ENCODE measurements at places on chromosomes 13 and 19.

- DNase-seq, result no peak
These were observed 1.9 kb upstream of the PLPPR3 start for GRCh38 chr19:823565-824121.

- DNase-seq, result no peak
These were observed 8.3 kb downstream of the TEX29 start for GRCh38 chr13:111328574-111329410.

GRCh38 chr13:91162180-91162579, 185.3 kb upstream of the MIR17HG start:
- DNase-seq, result no peak

GRCh38 chr13:94192431-94192975, 287.0 kb downstream of the DCT start:
- no peak for DNase-seq

GRCh38 chr19:48186015-48186414, 15.5 kb downstream of the ZSWIM9 start:
- peak; percentile 47 for DNase-seq

DNA sequence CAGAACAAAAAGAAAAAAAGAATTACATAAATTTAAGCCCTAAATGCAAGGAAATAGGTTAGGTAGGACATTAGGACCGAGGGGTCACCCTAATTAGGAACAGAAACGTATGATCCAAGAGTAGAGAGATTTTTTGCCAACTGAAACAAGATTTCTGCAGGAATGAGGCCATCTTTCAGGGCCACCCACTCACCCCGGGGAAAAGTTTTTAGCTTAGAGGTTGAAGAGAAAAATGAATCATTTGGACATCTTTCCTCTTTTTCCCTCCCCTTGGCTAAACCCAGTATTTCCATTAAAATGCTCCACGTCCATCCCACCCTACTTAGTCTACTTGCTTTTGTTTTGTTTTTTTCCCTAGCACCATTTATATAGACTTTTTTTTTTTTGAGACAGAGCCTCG, 10.6 kb upstream of the PNMA8A start:
- DNase-seq, result no peak

DNA sequence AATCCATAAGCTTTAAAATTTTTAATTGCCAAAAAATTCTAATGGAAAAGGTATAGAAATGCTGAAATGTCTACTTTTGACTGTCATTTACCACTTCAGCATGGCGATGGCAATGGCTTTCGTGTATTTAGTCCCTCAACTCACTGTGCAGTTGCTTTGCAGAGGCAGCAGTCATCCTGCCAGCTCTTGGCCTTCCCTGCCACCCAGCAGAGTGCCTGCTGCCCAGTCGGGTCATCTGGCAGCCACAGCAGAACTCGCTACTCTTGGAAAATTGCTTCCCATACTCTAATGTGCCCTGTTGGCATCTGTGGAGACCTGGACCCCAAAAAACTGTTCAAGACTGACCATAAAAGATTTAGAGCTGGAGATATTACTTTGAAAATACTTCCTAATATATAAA, 383.2 kb downstream of the UQCRFS1 start:
- no peak for DNase-seq

DNA sequence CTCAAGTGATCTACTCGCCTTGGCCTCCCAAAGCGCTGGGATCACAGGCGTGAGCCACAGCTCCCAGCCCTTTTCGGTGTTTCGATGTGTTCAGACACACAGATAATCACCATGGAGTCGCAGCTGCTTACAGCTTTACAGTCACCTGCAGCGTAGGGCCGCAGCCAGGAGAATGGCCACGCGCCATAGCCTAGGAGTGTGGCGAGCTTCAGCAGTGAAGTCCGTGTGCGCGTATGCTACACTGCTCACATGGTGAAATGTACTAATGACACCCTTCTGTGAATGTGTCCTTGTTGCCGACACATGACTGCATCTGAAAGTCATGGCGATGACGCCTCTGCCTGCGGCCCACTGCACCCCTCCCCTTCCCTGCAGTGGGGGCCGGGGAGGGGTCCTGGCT, 23.6 kb downstream of the AP3D1 start:
- DNase-seq, result no peak

- DNase-seq, result no peak
These were observed 56.1 kb upstream of the F7 start for GRCh38 chr13:113049521-113049941.

GRCh38 chr13:113968463-113969310, 5.2 kb downstream of the C13orf46 start:
- no peak for DNase-seq

DNA sequence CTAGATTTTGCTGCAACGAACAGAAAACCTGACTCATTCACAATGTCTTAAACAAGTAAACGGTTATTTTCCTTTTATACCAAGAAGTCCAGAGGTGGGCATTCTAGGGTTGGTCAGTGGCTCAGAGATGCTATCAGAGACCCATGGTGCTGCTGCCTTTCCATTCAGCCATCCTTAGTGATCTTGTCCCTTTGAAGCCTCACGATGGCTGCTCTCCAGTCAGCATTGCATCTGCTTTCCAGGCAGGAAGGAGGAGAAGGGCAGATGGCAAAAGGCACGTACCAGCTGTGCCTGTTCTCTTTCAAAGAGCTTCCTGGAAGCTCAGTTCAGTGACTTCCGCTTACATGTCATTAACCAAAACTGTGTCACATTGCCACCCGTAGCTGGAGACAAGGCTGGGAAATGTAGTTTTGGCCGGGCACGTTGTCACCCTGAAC, 30.1 kb downstream of the WDFY2 start:
- peak; percentile 29 for DNase-seq

DNA sequence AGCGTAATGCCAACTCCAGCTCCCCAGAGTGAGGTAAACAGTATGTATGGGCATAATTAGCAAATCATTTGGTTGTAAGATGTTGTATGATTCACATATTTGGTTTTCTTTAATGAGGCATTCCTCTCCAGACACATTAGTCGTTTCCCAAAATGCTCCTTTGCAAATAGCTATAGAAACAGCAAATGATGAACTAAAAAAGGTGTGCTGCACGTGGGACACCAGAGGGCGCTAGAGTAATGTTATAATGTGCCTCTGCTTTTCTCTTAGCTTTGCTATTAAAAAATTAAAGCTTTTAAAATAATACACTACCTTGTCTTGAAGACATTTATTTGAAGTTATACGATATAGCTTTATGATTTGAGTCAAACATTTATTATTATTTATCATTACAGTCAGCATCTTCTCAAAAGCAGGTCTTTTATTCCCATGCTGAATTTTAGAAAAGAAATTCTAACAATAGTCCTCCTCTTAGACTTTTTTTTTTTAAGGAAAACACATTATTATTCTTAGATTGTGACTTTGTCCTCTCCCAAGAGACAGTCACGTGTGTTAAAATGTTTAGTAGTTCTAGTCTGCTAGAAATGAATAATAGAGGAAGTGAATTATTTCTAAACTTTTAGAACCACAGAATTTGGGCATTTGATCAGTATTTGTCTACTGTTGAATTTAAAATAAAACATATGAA, 121.6 kb upstream of the FRY start:
- DNase-seq, result peak; percentile 30

GRCh38 chr13:47835470-47836228, 165.4 kb downstream of the SUCLA2 start:
- DNase-seq, result no peak

DNA sequence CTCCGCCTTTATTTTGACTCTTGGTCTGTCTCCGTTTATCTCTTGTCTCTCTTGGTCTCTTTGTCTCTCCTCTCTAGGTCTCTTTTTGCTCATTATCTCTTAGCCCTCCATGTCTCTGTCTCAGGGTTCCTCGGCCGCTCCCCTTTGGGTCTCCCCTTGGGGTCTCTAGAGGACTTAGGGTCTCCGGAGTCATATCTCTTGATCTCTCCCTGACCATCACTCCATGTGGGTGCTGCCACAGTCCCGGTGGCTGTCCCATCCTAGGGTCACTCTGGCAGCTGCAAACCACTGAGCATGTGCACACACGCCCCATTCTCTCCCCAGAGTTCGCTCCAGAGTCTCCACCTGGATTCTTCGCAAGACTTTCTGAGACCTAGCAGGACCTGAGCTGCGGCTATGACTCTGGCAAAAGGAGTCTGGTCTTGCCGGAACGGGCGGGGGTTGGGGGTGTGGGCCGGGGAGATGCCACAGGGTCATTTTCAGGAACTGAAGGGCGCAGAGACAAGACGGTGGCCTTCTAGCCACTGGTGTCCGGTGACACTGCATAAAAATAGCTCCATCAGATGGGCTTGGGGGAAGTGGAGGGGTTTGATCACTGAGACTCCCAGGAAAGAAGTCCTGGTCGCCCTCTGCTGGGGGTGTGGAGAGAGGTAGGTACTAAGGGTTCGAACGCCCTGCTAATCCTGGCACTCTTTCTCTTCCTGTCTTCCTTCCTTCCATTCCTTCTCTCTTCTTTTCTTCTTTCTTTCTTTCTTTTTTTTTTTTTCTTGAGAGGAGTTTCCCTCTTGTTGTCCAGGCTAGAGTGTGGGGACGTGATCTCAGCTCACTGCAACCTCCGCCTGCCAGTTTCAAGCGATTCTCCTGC, 1.2 kb upstream of the KCNA7 start:
- no peak for DNase-seq

- DNase-seq, result no peak
These were observed 600.6 kb downstream of the SLITRK1 start for GRCh38 chr13:83281654-83282053.

DNA sequence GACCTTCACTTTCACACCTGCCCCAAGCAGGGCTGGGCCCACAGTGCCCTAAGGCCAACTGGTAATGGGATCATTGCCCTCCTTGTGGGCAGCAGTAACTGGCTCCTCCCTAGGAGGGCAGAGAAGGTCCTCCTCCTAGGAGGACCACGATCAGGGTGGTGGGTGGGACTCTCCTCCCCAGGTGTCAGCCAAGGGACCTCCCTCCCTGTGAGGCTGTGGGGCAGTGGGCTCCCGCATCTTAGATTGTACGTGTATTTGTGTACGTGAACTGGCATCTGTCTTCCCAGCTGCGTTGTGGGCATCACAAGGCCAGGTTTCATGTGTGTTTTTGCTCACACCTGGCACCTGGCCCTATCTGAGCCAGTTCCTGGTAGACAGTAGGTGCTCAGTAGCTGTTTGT, 111.8 kb downstream of the SOX1 start:
- no peak for DNase-seq

GRCh38 chr19:45423589-45424190, at the start of gene ERCC1:
Gene ERCC1, minus strand, starts transcription at chr19:45423917. Its CDS starts 543 bp downstream, at chr19:45423374.
- peak; percentile 95 for DNase-seq

GRCh38 chr13:74102691-74103090, 31.5 kb downstream of the KLF12 start:
- DNase-seq, result no peak

DNA sequence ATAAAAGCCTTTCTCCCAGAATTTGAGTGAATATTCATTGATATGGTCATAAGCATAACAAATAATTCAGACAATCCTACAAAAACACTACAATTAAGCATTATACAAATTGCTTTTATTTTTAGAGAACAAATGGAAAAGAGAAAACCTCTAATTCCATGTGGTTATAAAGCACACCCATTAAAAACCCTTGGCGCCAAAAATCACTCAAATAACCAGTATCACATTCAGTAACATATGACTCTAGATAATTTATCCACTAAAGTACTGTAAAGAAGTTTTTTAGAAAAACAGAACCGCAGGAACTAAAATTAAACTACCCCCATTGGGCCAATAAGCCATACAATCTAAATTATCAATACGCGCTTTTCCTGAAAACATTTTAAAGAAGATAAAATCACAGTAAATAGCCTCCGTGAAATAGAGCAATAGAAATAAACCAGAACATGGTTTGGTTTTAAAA, 569 bp downstream of the LCP1 start:
- DNase-seq, result no peak

- DNase-seq, result no peak
These were observed 31.1 kb upstream of the ZNF599 start for GRCh38 chr19:34804115-34804514.

DNA sequence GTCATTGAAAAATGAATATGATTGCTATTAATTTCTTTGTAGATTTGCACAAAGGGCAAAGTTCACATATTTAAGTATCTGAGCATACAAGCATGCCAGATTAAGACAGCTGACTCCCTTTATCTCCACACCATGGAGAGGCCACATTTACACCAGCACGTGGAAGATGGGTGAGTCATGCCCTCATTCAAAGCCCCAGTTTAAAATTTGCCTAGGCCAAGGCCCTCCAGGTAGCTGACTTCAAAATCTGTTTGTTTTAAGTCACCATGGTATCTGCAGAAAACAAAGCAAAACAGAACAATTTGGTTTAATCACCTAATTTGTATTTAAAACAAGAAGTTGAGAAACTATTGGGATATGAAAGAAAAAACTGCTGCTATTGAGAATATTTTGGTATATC, 109.2 kb downstream of the ESD start:
- no peak for DNase-seq

DNA sequence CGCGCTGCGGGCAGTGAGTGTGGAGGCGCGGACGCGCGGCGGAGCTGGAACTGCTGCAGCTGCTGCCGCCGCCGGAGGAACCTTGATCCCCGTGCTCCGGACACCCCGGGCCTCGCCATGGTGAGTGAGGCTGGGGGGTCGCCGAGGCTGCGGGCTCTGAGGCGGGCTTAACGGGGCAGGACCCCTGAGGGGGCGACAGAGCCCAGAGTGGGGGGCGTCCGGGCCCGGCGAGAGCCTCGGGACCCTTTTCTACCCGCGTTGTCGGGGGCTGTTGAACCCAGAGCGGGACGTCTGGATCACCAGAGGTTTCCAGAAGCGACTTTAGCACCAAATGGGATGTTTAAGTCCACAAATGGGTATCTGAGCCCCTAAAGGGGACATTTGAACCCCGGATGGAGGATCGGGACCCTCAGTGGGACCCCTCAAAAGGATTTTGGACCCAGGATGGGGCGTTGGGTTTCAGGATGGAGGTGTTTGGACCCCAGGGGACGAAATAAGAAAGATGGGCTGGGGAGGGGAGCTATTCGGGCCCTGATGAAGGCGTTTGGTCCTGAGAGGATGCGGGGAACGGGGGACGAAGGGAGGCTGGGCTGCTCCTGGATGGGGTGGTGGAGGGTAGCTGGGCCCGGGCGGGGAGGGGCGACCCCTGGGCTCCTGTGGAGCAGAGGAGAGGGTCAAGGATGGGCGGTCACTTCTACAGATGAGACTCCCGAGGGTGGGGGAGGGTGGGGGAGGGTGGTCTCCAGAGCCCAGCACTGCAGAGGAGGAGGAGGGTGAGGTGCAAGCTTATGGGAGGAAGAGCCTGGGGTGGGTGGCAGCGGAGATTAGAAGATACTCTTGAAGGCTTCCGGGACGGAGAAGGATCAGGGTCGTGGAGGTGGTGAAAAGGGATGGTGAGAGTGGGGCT, at the start of gene CALM3:
Gene CALM3, plus strand, starts transcription at position 13 of the 907 bp plus-strand sequence. Its CDS starts 105 bp downstream, at position 118.
- DNase-seq, result peak; percentile 33

DNA sequence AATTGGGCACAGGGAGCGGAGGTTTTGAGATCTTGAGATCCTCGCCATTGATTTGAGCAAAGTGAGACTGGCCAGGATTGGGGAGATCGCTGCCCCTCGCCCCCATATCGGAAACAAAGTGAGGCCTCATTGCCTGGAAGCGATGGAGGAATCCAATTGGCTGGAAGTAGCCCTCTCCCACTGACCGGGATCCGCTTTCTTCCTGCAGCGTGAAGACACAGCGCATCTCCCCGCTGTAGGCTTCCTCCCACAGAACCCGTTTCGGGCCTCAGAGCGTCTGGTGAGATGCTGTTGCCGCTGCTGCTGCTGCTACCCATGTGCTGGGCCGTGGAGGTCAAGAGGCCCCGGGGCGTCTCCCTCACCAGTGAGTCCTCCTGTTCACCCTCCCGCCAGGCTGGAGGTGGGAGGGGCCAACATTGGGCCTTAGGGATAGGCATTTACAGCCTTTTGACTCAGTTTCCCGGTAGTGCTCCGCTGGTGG, 438 bp downstream of the PRKCSH start:
- DNase-seq, result no peak

- no peak for DNase-seq
These were observed 30.5 kb upstream of the MBNL2 start for GRCh38 chr13:97191615-97192014.

GRCh38 chr13:87358319-87358718, 312.9 kb upstream of the SLITRK5 start:
- no peak for DNase-seq

Data from germinal center (tissue), 1 donor.